Muscle of arm (tissue), 14 donors: ENCODE measurements at places on chromosomes 2 and 18. TPM values are rescaled to one million over a fixed set of nuclear protein-coding genes. Genes with fewer than 3 reads are reported as not detected.

The COLEC11 gene
- polyA plus RNA-seq = not detected

DNA sequence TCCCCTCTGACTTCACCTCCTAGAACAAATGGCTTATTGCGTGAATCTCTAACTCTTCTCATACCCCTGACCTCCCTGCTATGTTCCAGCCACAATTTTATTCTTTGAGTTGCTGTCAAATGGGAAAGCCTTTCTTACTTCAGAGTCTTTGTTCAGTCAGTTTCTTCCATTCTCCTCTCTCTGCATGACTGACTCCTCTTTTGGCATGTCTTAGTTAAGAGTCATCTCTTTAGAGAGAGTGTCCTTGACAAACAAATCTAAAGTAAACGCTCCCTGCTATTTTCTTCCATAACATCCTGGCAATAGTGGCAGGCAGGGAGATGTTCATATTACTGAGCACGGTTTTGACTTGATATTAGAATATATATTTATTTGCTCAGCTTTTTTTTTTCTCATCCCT is 170.7 kb upstream of the ERBB4 start:
- no peak for DNase-seq

- DNase-seq = no peak
These were observed 50.8 kb downstream of the KCNIP3 start for GRCh38 chr2:95347681-95348608.

DNA sequence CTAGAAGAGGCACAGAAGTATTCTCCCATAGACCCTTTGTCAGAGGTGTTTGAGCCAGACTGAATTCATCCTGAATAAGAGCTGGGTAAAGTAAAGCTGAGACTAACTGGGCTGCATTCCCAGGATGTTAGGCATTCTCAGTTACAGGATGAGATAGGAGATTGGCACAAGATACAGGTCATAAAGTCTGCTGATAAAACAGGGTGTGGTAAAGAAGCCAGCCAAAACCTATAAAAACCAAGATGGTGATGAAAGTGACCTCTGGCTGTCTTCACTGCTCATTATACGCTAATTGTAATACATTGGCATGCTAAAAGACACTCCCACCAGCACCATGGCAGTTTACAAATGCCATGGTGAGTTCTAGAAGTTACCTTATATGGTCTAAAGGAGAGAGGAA is 364.9 kb upstream of the TMEFF2 start:
- DNase-seq = no peak

DNA sequence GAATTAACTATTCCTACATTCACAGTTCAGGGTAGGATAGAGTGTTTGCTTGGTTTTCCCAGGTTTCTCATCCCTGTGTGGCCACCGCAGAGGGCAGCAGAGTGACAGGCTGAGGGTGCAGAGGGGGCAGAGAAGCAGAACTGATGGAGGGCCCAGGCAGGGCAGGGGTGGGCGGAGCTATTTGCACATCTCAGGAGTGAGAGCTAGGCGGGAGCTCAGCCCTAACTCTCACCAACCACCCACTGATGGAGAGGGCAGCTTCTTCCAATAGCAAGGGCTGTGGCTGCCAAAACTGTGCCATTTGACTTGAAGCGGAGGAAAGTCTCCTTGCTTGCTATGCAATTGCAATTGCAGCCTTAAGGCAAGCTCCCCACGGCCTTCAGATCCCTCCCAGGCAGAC is 12.0 kb upstream of the DARS1 start:
- no peak for DNase-seq

The CERKL gene
- polyA plus RNA-seq = 14.7 TPM

The RNU2-63P gene
- polyA plus RNA-seq = not detected

- DNase-seq = no peak
These were observed 77.4 kb upstream of the TAF1B start for GRCh38 chr2:9765611-9766531.

DNA sequence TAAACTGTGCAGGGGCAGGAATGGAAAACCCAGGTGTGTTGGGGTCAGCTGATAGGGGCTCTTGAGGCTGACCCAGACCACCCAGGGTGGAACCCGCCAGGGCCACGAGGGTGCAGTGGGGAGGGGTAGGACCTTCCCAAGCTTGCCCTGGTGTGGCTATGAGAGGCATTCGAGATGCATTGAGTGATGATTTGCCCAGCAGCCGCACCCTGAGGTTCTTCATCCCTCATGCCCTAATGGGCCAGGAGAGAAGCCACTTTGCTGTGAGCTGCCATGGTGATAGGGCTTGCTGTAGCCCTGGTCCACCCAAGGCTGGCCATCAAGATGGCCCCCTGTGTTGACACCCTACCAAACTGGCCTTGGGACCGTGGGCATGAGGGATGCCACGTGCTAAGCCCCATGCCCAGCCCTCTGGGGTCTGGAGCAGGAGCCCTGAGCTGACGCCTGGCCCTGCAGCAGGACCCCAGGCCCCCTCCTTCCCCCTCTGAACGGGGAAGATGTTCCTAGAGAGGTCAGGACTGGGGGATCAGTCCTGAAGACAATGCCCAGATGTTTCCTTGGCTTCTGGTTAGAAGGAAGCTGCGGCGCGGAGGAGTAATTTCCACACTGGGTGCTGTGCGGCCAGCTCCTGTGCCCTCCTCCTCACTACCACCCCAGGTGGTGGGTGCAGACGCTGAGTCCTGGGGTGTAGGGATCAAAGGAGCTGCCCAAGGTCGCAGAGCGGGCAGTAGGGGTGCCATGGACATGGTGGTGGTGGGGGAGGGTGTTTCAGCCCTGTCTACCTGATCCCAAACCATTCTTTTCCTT is 122.5 kb upstream of the HDAC4 start:
- no peak for DNase-seq

DNA sequence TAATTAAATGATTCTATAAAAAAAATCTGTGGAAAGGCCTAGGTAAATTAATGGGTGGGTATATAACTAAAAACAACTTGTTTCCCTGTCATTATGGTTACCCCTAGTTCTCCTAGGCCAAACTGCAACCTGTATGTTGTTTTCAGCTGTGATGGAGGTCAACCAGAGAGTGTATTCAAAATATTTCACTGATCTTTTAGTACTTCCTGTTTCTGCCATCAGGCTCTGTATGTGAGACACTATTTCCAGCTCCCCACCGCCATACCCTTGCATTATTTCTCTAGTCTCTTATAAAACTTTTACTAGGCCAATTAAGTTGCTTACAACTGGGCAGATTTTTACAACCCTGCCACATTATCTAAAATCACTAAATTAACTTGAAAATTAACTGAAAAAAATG is 21.0 kb upstream of the CDKL4 start:
- no peak for DNase-seq

- DNase-seq = peak; percentile 50
These were observed 332.2 kb downstream of the OSR1 start for GRCh38 chr2:19026261-19026660.

DNA sequence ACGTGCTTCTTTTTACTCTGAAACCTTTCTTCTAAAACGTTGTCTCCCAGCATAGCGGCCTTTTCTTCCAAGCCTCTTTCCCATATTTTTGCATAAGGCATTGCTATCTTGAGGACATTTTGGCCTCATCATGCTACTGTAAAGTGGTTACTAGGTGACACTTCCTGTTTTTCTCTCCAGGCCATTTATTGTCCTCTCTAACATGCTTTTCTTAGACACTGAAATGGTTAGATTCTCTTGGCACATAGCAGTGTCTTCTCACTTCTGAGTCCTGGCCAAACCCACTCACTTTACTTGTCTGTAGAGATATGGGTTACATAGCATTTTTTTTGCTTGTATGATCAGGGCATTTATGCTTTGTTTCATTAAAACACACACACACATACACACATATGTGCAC is 50.1 kb upstream of the KCNH7 start:
- DNase-seq = no peak

DNA sequence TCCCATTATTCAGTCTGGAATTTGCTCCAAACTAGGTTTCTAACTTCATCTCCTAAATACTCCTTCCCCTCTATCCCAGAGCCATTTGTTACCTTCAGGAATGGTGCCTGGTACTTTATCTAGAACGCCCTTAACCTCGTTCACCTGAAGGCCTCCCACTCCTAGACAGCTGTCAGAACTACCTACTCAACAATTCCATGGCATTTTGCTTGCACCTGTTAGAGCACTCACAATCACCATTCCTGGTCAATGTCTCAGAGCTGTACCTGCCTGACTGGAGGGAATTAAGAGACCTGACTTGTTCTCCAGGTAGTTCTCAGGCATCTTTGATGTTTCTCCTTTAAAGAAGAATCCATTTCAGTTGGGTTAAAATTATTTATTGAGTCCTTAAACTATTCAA is 88.9 kb downstream of the GAREM1 start:
- no peak for DNase-seq

DNA sequence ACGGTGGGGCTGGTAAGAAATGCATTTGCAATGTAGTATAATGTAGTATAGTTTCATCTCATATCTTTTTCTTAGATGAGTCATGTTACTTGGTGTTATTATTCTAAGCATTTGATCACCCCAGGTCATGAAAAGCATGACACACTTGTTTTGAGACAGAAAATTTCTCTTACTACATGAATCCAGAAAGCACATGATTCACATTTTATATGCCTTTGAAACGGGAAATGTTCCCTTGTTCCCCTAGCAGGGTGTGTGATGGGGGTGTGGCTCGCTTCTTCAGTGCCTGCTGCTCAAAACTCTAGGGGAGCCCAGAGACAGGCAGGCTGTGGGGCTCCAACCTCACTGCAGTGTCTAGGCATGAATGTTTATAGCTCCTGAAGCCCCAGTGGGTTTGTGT is 116.0 kb upstream of the RAB27B start:
- no peak for DNase-seq

- DNase-seq = no peak
These were observed 136.9 kb upstream of the SPOPL start for GRCh38 chr2:138364554-138365162.

DNA sequence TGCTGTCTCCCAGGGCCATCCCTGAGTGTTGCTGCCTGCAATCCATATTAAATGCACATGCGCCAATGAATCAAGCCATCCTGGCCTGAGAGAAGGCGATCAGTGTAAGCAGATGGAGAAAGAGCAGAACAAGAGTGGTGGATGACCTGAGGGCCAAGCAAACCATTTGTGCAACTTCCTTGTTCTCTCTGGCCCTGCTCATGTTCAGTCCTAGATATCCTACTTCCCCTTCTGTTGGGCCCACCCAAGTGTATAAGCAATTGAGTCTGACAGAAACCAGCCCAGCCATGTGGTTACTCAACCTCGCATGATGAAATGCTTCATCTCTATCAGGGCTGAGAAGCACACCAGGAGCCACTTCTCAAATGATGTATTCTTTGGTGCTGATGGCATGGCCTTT is 383.1 kb upstream of the ID2 start:
- no peak for DNase-seq

The RAX gene
- not detected for polyA plus RNA-seq

DNA sequence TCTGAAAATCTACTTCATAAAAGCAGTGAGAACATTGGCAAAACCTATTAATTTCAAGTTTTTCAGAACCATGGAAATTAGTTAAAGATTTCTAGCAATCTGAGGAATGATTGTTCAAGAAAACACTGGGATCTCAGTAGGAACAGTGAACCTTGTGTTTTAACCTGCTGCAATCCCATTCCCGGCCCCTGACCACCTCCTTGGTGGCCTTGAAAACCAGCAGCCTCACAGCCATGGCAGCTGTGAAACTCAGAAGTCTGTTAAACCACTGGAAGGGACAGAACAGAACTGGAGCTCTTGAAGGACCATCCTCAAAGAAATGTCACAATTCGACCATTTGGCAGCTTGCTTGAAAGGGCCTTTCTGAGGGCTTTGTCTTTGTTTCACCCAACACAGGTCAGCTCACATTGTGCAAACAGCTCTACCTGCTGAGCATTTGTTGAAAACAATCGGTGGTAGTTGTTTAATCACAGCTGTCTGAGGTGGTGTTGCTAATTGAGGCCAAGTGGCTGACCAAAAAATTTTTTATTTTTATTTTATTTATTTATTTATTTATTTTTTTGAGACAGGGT is 25.8 kb downstream of the NEDD4L start:
- no peak for DNase-seq

GRCh38 chr2:106165029-106165428 is 29.1 kb downstream of the UXS1 start:
- no peak for DNase-seq

The LMAN2L gene
- 26.5 TPM for polyA plus RNA-seq

The DNAJC5G gene
- polyA plus RNA-seq = 0.14 TPM

The MARCHF4 gene
- polyA plus RNA-seq = not detected

GRCh38 chr18:79720359-79720733 is 40.7 kb downstream of the CTDP1 start:
- DNase-seq = no peak

GRCh38 chr2:10054424-10054823 is 11.1 kb downstream of the KLF11 start:
- no peak for DNase-seq

GRCh38 chr18:70535041-70535440 is 246.2 kb downstream of the SOCS6 start:
- DNase-seq = no peak

DNA sequence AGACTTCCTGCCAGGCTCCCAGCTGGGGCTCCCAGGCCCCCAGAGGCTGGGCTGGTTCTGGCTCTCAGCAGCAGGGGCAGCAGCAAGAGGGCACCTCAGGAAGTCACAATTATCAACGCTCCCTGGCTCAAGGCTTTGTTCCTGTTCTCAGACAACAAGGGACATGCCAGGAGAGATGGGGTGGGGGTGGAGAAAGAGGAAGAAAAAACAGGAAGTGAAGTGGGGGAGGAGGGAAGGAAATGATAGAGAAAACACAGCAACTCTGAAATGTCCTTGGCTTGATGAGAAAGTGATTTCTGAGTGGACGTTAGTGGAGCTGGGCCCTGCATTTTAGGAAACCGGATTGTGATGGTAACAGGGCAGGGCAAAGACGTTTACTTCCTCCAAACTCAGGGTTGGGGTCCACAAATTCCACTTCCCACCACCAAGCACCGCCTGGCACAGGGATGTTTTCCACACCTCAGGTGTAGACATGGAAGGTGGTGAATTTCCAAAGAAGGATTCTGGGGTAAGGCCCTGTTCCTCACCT is 40.4 kb downstream of the CYRIA start:
- peak; percentile 42 for DNase-seq

- DNase-seq = no peak
These were observed 692.4 kb downstream of the CPS1 start for GRCh38 chr2:211248841-211249240.

DNA sequence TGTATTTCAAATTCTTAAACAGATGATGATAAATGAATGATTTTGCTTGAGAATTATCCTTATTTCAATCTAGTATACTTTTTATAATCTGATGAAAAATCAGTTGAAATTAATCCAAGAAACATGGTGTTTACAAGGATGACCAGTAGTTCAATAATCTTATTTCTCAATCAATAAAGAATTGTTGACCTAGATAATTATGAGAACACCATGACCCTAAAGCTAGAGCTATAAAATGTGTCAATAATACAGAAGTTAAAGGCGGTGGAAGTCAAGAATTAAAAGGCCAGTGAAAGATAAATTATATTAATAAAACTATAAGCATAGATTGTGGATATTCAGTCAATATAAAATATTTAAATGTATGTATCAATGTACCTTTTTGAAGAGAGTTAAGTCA is 667.4 kb upstream of the GCFC2 start:
- DNase-seq = no peak

The MMADHC gene
- polyA plus RNA-seq = 129 TPM

The ABCB11 gene
- 0.11 TPM for polyA plus RNA-seq

The RTP5 gene
- polyA plus RNA-seq = not detected

The AOX1 gene
- polyA plus RNA-seq = 1.3 TPM

The KCNG2 gene
- polyA plus RNA-seq = not detected

The ERBB4 gene
- 13.8 TPM for polyA plus RNA-seq
